ENCODE measurements at places on chromosomes 11 and 22.

- ATAC-seq: no peak
These were observed 106.4 kb downstream of the NECTIN1 start for GRCh38 chr11:119622454-119623143.

DNA sequence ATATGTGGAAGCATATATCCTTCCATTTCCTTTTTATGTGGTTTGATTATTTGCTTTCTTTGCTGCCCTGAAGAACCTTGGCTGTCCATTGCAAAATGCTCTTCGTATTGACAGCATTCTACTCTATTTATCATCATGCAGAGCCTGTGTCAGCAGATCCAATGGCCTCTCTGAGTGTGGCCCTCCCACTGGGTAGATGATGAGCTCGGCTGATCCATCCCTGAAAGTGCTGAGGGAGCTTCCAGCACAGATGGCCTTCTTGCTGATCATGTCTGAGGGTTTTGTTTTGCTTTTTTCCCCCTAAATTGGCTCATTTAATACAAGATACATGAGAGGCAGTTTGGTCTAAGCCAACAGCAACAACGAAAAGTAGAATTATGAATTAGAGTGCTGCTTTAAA lies 181.0 kb downstream of the GRIA4 start:
- no peak for ATAC-seq

DNA sequence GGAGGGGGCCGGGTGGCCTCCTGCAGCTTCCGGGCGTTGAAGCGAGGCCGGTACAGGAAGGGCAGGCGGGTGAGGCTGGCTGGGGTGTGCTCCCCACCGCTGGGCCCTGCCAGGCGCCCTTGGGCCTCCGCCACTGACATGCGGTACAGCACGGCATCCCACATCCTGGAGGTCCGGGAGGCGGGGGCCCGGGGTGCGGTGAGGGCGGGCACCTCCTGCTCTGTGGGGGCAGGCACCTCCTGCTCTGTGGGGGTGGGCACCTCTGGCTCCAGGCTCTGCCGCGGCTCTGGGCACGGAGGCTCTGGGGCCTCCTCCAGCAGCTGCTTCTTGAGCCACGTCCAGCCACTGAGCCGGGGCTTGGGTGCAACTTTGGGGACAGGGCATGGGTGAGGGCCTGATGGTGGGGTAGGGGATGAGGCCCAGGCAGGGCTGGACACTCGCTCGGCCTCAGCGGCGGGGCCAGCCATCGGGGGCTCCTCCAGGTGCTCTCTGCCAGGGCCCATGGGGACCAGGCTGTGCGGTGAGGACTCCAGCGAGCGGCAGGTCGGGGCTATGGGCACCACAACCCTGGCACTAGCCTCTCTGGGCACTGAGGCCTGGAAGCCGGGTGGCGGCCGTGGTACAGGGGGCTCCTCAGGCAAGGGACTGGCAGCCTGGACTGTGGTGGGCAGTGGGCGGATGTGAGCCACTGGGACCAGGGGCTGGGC lies 2.3 kb downstream of the PRR33 start:
- peak; percentile 74 for ATAC-seq

GRCh38 chr11:6962141-6962540 lies 35.9 kb downstream of the ZNF215 start:
- no peak for ATAC-seq

DNA sequence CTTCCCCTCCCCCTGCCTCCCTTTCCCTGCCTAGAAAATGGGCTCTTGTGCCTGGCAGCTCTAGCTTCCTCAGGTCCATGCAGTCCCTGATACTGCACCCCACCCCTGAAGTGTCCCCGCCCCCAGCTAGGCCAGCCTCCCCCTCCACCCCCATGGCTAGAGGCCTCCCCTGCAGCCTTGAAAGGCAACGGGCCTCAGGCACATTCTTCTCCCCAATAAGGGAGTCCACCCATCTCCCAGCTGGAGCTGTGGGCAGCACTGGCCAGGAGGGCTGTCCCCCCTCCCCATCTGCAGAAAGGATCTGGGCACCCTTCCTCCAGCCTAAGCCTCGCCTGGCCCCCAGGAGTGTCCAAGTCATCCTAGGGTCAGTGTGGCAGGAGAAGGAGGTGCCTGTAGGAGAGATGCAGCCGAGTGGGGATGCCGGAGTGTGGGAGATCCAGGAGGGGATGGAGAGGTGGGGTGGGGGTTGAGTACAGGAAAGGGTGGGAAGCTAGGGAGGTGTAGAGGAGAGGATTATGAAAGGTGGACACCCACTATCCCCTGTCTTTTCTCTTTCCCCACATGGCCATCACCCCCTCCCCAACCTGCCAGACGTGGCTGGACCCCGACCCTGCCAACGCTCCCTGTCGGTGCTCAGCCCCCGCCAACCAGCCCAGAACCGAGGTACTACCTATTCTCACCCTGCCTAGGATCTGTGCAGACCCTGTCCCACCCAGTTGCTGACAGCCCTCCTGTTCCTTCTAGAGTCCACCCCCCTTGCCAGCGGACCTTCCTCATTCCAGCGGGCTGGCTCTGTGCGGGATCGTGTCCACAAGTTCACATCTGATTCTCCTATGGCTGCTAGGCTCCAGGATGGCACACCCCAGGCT lies 9.3 kb downstream of the SMTN start:
- ATAC-seq: no peak

DNA sequence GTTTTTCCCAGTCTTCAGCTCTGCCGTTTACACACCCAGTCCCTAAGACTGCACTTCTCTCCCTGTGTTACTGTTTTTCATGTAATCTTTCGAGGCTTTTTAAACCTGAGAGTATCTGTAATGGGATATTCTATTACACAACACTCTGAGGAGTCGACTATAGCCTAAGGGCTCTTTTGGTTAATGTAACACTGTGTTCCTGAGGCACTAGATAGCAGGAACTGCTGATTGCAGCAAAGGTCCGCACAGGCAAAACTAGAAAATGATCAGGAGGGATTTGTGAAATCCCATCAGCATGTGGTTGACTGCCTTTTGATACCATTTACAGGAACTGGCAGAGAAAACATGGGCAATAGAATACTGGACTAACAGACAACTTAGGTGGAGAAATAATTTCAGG lies 512.3 kb upstream of the RAG2 start:
- ATAC-seq: no peak

DNA sequence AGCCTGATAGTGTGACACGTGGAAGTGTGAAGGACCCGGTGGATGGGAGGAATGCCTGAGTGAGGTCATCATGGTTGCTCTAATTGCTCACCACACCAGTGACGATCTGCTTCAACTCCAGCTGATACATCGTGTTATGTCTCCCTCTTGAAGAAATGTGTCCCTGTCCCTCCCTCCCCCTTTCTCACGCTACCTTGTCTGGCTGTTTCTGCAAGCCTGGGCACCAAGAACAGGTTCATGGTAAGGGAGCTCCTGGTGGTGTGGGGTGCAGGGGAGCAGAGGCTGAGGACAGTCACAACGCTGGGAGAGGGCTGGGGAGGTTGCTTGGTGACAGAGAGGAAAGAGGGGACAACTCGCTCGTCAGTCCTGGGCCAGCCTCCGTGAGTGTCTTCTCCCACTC lies 413.4 kb downstream of the SOX6 start:
- no peak for ATAC-seq

- ATAC-seq: no peak
These were observed 11.1 kb downstream of the NEAT1 start for GRCh38 chr11:65433657-65434056.

- ATAC-seq: no peak
These were observed 261.1 kb upstream of the ANO3 start for GRCh38 chr11:26070714-26071380.

DNA sequence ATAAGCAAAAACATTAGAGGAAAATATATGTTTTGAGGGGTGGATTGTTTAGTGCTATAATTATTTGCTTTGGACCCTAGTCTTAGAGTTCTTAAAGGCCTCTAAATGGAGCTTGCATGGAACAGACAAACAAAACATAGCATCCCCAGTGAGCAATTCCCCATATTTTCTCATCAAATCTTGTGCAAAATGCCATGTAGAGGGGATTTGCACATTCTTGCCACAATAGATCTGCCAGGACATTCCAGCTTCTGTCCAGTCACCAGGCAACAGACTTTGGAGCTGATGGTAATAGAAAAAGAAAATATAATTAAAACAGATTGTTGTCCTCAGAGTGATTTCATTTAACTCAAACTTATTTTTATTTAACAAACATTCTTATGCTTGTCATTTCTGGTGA lies 360.3 kb upstream of the PDGFD start:
- no peak for ATAC-seq

DNA sequence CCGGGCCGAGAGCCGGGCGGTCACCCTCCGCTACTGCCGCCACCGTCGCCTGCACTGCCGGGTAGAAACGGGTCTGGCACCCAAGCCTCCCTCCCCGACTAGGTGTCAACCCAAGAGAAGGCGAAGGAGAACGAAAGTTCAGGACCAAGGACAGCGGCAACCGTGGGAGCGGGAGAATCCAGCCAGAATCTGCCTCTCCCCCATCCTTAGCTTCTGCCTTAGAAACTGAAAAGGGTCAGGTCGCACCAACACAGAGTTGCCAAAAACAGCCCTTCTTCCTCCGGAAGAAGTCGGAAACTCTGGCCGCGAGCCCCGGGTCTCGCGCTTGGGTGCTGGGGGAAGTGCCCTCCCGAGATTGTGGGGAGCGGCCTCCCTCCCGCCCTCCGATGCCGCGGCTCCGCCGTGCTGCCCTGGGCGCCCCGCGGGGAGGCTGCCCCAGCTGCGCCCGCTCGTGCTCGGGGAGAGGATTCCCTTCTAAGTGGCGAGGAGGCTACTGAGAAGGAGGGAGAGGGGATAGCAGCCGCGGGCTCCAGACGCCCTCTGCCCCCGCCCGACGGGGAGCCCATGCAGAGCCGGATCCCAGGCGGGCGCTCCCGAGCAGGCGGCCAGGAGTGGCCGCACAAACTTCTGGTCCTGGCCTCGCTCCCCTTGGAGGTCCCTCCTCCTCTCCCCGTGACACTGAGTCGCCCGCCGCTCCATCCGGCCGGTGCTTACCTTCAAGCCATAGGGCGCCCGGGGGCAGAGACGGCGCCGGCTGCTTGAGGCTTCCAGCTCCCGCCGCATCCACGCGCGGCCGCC lies 637 bp downstream of the DRD2 start:
- ATAC-seq: no peak

- ATAC-seq: no peak
These were observed 12.8 kb downstream of the DKK3 start for GRCh38 chr11:11995601-11996000.

DNA sequence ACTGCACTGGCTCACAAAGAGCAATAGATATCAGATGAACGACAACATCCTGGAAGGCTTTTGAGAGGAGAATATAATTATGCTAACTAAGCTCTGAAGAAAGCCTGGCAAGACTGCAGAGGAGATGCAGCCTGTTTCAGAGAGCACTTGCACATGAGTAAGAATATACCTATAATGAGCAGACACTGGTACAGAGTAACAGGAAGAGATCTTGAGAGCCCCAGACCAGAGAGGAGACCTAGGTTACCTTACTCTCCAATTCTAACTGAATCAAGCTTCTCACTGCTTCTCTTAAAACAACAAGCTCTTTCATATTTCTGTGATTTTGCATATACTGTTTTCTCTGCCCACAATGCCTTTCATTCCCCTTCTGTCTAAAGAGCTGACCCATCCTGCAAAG lies 66.5 kb downstream of the FAM168A start:
- no peak for ATAC-seq

- ATAC-seq: no peak
These were observed 77.9 kb downstream of the SCN3B start for GRCh38 chr11:123576501-123576900.

- ATAC-seq: no peak
These were observed 90.3 kb upstream of the RTL6 start for GRCh38 chr22:44588348-44588747.

DNA sequence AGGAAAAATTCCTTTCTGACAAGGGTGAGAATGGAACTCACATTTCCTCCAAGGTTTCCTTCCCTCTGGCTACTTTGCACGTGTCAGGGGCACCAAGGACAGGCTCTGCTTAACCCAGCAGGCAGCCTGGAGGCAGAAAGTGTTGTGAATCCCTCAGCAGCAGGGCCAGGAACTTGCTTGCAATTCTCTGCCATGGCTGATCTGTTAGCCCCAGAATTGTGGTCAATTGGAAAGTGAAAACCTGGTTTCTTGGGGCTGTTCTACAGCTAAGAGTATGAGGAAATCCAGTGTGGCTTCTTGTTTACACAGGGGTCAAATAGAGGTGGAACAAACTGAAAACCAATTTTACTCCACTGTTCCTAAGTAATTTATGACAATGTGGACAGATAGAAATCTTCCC lies 38.3 kb upstream of the CEP295 start:
- peak; percentile 39 for ATAC-seq

DNA sequence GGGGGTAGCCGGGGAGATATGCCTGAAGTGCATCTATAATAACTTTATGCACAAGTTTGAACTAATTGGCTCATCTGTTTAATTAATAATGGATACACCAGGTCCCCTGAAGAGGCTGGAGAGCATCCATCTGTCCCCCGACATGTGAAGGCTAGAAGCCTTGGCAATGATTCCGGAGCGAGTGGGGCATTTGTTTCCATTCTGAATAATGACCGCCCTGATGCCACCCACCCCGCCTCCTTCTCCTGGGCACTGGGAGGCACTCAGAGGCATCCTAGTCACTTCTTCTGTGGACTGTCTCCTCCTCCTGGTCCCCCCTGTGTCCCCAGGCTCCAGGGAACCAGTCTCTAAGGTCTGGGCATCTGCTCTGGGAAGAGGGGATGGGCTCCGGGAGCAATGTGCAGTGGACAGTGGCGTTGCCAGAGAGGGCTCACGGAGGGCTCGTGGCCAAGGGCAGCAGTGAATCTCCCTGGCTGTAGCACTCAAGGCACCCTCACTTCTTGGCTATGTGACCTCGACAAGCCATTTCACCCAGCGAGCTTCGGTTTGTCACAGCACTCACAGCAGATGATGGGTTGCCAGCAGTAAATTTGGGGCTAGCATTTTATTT lies 64.7 kb downstream of the TSPAN18 start:
- ATAC-seq: no peak

- ATAC-seq: peak; percentile 37
These were observed 423 bp upstream of the RTN3 start for GRCh38 chr11:63680834-63681320.

GRCh38 chr11:105124756-105125155 lies 14.8 kb downstream of the CARD18 start:
- ATAC-seq: no peak

GRCh38 chr11:4580124-4580523 lies 1.4 kb upstream of the OR52I2 start:
- no peak for ATAC-seq

- ATAC-seq: no peak
These were observed 20.8 kb downstream of the LRP5 start for GRCh38 chr11:68333173-68333572.

GRCh38 chr11:119491753-119492510 lies 69.0 kb upstream of the THY1 start:
- ATAC-seq: no peak

GRCh38 chr22:20571531-20572007 lies 64.2 kb downstream of the MED15 start:
- no peak for ATAC-seq

- no peak for ATAC-seq
These were observed 1.8 kb downstream of the CDC42EP2 start for GRCh38 chr11:65316227-65317024.

GRCh38 chr11:96358321-96358720 lies 15.3 kb upstream of the MAML2 start:
- ATAC-seq: no peak

- peak; percentile 70 for ATAC-seq
These were observed 39.0 kb downstream of the BMAL1 start for GRCh38 chr11:13316528-13316961.

All from activated T-helper 17 cell treated with anti-CD3 and anti-CD28 coated beads, Interleukin-2, amount 50 U/mL, for 72 hours (primary cell).